Tibial nerve (tissue), 4 donors: ENCODE measurements at places on chromosomes 3 and 15. TPM values are rescaled to one million over a fixed set of nuclear protein-coding genes. Genes with fewer than 3 reads are reported as not detected.
A peak's percentile ranks its signal among the peaks of the same experiment; 100 is the strongest.

GRCh38 chr3:188266562-188267274 lies 112.8 kb downstream of the LPP start:
- peak; percentile 57 for DNase-seq

DNA sequence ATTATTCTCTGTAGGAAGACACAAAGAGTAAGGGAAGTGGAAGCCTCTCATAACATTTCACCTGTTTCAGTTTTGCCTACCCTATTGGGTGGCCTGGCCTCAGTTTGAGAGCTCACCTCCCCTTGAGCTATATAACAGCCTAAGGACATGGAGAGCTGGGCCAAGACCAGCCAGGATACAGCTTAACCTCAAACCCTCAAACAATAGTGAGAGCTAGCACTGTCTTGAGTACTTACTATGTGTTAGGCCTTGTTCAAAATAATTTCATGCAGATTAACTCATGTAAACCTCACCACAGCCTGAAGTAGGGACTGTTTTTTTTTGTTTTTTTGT lies 15.0 kb upstream of the TBL1XR1 start:
- no peak for DNase-seq

- DNase-seq: no peak
Observed at GRCh38 chr3:9183811-9184460, 65.5 kb downstream of the SRGAP3 start.

DNA sequence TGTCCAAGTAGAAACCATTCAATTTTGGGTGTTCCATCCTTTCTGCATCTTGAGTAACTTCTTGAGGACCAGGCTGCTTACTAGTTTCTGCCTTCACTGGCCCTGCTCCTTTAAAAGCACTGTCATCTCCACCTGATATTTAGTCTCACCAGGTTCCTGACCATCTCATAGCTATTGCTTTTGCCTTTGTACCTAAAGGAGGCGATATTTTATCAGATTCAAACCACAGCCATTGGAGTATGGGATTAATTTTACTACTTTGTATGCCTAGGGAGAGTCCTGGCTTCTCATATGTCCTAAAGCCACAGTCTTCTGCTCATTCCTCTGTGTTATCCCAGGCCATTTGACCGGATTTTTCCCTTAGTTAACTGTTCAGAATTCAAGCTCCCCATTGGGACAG lies 51.8 kb upstream of the RFX7 start:
- DNase-seq: no peak

The MAGI1 gene
- total RNA-seq: 32.4 TPM

DNA sequence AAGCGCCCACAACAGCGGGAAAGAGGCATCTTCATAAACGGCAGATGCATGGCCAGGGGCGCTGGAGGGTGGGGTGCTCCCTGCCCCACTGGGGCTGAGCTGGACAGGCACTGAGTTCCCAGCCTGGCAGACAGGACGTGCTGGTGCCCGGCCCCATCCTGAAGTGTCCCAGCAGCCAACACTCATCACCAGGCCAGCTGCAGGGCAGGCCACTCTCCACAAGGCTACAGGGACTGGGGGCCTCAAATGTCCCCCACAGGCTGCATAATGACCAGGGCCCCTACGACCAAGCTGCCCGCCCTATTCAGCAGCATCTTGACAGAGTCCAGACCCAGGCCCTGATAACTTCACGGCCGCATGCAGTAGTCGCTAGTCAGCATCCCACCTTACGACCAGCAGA lies 124.1 kb upstream of the IQSEC1 start:
- no peak for DNase-seq
